Germinal center (tissue), 1 donor: ENCODE measurements at places on chromosomes 11 and 22.
A peak's percentile ranks its signal among the peaks of the same experiment; 100 is the strongest.

DNA sequence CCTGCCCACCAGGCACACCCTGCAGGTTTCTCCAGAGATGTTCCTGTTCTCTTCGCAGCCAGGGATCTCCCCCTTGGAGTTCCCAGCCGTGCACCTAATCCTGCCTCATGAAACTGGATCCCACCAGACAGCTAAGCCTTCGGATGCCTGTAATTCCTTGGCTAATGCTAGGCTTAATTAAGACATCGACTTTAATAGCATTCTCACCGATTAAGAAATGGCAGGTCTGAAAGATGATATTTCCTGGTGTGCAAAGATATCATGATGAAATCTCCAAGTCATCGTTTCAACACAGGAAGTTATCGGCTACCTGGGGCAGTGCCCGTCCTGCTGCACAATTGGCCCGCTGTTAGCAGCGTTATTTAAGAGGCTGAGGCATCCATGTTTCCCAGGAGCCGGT lies 41.5 kb upstream of the CCND1 start:
- DNase-seq = no peak

DNA sequence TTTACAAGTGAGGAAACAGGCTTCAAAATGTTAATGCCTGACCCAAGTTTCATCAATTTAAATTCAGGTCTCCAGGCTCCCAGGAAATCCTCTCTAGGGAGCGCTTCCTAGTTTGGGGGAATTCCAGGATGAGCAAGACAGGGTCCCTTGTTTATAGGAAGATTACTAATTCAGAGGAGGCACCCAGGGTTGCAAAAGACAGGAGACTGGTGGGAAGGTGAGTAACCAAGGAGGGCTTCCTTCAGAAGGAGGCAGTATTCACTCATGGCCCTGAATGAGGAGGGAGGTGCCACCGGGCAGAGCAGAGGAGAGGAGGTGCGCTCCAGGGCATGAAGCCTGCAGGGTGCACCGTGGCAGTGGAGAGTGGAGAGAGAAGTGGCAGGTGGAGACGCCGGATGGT lies 1.6 kb downstream of the TMEM132A start:
- DNase-seq = no peak

GRCh38 chr11:87324817-87325489 lies 287.2 kb downstream of the TMEM135 start:
- DNase-seq = no peak

- no peak for DNase-seq
Observed at GRCh38 chr11:44032299-44033085, 15.3 kb upstream of the ACCSL start.

DNA sequence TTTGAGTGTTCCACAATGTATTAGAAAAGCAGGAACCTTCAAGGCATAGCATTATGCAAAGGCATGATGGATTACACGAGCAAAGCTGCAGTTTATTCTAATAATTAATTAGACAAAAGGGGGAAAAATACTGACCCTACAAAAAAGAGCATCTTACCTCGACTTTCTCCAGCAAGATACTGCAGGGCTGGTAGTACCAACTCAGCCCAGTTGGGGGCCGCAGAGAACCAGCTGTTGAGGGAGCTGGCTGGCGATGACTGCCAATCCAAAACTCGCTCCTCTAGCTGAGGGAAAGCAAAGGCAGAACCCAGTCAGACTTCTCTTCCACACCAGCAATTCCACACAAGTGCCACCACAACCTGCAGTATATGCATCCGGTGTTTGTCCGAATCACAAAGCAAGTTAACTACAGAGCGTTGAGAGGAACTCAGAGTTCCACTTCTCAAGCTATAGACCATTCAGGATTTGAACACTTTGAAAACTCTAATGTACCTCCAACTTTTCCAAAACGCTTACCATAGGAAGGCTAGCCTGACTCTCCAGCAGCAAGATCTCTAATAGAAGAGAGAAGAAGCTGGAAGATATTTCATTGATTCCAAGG lies 13.7 kb downstream of the NFRKB start:
- DNase-seq = peak; percentile 59

DNA sequence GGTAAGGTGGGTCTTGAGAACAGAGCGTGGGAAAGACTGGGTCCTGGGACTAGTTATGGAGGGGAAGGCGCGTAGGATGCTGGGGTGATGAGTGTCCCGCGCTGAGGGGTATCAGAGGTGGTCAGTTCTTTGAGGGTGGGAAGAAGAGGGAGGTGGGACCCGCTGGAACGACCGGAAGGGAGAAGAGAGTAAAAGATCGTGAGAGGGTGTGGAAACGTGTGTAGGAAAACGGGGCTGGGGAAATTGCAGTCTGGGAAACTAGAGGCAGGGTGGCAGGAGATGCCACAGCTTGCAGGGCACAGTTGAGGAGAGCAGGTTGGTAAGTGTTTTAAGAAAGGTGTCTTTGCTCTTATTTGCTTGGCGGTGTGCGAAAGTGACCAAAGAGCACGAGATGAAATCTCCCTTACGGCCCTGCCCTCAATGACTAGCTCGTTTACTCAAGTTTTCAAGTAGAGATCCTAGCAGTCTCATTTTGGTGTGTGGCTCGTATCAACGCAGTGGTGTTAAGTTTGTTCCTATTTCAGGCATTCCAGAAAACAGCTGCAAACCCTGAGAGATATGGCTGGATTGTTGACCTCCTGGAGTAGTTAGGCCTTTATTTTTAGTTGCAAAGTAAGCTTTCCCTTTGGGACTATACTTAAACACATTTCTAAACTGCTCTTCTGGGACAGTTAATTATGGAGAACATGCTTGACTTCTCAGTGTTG lies 615 bp downstream of the STT3A start:
- peak; percentile 8 for DNase-seq

GRCh38 chr11:12143461-12144258 lies 33.3 kb downstream of the MICAL2 start:
- DNase-seq = no peak

DNA sequence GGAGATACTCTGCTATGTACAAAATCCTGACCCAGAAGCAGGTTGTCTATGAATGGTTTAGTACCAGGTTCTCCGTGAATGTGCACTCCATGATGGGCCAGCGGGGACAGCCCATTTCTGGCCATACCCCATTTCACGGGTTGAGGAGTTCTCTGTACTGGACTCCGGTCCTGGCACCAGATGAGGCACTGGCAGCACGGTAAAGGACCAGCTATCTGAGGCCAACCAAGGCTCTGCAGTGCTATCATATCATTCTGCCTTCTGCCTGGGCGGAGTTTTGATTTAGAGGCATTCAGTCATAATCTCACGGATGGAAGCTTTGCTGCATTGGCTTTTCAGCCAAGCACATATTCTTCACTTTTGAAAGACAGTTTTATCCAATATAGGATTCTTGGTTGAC lies 18.5 kb upstream of the KMT5B start:
- DNase-seq = no peak

GRCh38 chr11:329886-330253 lies 9.2 kb upstream of the IFITM3 start:
- DNase-seq = no peak

DNA sequence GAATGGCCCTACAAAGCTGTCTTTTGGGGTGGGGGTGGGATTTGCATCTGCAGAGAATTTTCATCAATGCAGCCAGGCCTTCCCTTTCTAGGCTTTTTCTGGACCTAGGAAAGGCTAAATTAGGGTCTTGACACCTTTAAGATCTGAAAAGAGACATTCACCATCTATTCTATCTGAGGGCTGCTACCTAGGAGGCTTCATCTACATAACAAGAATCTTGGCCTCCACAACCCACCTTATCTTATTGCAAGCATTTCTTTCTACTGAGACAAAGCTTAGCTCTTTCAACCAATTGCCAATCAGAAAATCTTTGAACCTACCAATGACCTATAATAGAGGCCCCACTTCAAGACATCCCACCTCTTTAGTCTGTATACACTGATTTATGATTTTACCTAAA lies 20.7 kb upstream of the INCENP start:
- DNase-seq = no peak

GRCh38 chr11:13205486-13205885 lies 72.1 kb upstream of the BMAL1 start:
- no peak for DNase-seq

DNA sequence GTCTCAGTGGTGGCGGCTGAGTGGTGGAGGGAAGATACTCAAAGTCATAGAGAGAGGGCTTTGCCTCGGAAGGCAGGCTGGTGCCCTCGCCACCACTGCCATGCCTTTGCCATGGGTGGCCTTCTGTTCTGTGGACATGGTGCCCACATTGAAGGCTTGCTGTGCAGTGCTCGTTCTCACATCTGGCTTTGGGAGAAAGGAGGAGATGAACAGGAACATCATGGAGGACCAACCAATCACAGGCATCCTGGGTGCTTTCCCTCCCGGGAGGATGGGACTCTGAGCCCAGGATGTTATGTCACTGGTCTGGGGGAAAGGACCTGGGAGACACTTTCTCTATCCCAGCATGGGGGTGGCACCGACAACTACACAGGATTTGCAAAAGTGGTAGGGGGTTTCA lies 82.3 kb upstream of the NARS2 start:
- no peak for DNase-seq

DNA sequence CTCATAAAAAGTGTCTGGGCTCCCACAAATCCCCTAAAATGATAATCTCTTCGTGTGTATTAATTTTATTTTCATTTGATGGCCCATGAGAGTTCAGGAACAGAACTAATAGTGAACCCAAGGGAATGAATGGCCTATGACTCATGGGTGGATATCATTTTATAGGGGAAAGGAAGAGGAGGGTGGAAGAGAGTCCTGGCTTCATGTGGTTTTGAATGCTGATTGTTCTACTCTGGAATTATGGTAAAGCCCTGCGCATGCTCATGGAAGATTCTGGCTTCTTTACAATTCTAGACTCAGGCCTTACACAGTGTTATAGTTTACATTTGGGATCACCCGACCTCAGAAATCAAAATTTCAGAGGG lies 35.2 kb downstream of the MAML2 start:
- DNase-seq = no peak

- peak; percentile 90 for DNase-seq
Observed at GRCh38 chr22:22422629-22423112, 85.9 kb downstream of the ZNF280B start.

DNA sequence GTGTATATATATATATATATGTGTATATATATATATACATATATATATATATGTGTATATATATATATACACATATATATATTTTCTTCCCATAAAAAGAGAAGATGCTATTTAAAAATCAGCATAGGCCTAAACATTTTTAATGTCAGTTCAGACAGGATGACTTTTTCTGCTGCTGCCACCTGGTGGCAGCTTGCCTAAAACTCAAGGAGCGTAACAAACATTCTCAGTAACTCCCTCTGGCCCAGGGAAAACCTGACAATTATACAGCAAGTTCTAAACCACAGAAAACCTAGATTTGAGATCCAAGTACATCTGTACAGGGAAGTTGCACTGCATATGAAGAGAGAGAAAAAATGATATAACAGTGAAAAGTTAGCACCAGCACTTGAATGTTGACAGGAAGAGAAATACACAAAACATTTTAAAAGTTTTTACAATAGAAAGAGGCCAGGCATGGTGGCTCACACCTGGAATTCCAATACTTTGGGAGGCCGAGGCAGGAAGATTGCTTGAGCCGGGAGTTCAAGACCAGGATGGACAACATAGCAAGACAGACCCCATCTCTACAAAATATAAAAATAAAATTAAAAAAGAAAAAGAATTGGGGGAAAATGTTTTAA lies 16.6 kb downstream of the OR8A1 start:
- no peak for DNase-seq

- peak; percentile 11 for DNase-seq
Observed at GRCh38 chr11:9574622-9575259, 1.3 kb downstream of the WEE1 start.

DNA sequence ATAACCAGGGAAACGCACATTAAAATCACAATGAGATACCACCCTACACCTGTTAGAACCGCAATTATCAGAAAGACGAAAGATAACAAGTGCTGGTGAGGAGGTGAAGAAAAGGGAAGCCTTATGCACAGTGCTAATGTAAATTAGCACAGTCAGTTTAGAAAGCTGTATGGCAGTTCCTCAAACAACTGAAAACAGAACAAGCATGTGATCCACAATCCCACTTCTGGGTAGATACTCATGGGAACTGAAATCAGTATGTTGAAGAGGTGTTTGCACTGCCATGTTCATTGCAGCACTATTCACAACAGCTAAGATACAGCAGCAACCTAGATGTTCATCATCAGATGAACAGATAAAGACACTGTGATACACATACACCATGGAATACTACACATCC lies 75.0 kb upstream of the CCND1 start:
- DNase-seq = no peak

GRCh38 chr11:72263361-72263760 lies 19.4 kb upstream of the PHOX2A start:
- DNase-seq = no peak

DNA sequence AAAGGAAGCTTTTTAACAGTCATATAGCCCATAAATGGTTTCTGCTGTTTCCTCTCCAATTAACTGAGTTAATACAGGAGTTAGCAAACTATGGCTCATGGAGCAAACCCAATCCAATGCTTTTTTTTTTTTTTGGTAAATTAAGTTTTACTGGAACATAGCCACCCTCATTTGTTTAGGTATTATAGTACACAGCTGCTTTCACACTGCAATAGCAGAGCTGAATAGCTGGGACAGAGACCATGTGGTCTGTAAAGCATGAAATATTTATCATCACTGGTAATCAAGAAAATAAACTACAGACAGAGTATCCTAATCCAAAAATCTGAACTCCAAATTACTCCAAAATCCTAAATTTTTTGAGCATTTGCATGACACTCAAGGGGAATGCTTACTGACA lies 53.7 kb downstream of the RDX start:
- DNase-seq = no peak

GRCh38 chr22:36328635-36329253 lies 59.0 kb downstream of the MYH9 start:
- DNase-seq = peak; percentile 33

GRCh38 chr22:33831207-33831606 lies 89.1 kb downstream of the LARGE1 start:
- no peak for DNase-seq

DNA sequence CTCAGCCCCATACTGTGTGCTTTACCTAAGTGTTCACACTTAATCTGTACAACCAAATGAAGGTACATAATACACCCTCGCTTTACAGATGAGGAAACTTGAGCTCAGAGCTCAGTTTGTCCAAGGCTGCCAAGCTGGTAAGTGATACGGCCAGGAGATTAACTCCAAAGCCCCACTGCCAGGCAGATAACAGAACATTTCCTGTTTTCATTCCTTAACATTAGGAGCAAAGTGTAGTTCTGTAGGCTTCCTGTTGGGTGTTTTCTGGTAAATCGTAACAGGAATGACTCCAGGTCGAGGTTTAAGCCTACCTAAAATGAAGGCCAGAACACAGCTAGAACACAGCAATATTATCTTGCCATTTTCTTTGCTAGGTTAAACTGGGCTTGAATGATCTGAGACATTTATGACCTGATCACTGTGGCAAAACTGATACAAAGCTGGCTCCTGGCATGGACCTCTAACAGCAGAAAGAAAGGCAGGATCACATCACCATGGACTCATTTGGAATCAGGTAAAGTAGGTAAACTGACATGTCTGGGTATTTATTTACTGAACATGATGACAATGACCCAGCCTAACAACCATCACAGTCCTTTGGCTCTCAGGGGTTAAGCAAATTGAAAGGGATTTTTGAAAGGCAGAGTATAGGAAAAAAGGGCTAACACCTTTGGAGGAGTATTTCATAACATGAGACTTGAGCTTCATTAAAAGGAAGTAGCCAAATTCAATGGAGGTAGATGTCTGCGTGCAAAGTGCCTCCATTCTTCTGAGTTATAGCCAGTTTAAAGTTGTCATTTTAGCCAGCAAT lies 3.9 kb upstream of the NUP50 start:
- DNase-seq = no peak

GRCh38 chr22:28604966-28605761 lies 74.5 kb downstream of the TTC28 start:
- no peak for DNase-seq

GRCh38 chr11:2792381-2793250 lies 92.8 kb upstream of the KCNQ1OT1 start:
- no peak for DNase-seq
